ENCODE measurements at places on chromosomes 1 and 21.

DNA sequence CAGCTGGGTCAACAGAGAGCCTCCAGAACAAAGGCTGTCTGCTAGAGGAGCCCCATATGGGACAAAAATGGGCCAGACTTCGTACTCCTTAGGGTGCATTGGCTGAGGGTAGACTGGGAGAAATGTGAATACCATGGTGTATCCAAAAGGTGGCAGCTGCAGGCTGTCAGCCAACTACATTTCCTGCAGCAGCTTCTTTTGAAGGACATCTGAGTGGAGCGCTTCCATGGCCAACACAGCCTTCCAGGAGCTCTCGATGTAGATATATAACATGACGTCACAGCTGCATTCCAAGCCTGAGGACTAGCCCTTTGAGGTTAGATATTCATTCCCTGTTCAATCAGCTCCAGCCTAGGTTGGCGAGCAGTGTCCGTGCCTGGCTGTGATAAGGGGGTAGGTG, 107.7 kb downstream of the MAB21L3 start:
- DNase-seq, result no peak

DNA sequence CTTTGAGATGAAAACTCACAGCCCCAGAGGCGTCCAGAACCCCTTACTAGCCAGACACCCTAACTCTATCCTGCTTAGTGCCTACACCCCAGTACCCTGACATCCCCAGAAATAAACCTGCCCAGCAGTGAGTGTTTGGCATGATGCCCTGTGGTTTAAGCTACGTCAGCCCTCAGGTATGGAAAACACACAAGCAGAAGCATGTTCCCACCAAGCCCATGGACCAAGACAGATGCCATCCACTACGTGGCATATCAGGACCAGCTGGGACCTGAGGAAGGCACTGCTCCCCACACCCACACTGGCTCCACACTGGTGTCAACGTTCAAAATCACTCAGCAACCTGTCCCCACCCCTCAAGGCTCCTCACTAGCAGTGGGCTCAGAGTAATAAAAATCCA, 116.4 kb downstream of the SYT2 start:
- DNase-seq, result no peak

- DNase-seq, result no peak
Measured at GRCh38 chr1:163357378-163357777, 35.6 kb downstream of the NUF2 start.

- no peak for DNase-seq
Measured at GRCh38 chr1:213417846-213418245, 366.8 kb downstream of the RPS6KC1 start.

DNA sequence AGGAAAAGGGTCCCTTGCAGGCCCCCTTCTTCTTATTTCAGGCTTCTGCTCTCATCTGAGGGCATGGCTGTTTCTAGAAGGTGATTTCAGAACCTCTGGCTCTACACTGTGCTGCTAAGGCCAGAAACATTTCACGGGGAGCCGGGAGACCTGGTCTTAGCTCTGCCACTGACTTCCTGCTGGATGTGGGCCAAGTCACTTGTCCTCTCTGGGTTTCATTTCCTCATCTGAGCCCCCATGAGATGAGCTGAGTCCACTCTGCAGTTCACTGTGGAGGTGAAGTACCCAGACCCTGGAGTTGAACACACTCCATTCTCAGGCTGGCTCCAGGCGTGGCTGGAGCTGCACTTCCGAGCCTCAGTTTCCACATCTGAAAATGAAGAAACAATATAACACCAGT, 2.1 kb downstream of the PADI1 start:
- no peak for DNase-seq

DNA sequence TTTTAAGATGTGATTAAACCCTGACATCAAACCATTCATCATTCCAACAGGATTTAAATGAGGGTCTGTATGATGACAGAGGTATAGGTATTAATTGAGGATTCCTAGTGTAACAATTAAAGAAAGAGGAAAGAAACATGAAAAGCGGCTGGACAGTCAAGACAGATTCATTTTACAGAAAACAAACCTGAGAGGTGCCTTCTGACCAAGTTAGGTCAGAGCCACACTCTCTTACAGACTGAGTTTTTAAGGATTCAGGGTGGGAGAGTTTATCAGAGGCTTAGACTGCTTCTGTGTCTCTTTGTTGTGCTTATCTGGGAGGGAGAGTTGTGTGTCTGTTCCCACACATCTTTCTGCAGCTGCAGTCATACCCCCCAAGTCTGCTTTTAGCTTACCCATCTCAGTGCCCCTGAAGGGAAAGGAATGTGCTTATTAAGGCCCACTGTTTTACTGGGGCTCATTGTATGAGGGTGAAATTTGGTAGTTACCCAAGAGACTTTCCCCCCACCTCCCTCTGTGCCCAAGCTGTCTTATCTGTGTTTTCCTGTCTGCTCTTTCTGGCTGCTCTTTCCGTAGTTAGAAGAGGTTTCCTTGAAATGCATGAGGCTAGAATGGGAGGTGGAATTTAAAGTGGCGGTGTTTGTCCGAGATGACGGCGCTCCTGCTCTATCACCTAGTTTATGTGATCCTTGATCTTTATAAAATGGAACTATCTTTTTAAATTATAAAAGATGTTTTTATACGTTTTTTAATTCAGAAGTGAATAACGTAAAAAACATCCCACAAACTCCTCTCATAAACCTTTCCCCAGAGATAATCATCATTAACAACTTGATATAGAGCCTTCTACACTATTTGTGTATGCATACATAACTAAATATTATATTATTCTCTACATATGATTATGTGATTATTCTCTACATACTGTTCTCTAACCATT, 96.0 kb upstream of the TNFSF4 start:
- DNase-seq, result no peak

DNA sequence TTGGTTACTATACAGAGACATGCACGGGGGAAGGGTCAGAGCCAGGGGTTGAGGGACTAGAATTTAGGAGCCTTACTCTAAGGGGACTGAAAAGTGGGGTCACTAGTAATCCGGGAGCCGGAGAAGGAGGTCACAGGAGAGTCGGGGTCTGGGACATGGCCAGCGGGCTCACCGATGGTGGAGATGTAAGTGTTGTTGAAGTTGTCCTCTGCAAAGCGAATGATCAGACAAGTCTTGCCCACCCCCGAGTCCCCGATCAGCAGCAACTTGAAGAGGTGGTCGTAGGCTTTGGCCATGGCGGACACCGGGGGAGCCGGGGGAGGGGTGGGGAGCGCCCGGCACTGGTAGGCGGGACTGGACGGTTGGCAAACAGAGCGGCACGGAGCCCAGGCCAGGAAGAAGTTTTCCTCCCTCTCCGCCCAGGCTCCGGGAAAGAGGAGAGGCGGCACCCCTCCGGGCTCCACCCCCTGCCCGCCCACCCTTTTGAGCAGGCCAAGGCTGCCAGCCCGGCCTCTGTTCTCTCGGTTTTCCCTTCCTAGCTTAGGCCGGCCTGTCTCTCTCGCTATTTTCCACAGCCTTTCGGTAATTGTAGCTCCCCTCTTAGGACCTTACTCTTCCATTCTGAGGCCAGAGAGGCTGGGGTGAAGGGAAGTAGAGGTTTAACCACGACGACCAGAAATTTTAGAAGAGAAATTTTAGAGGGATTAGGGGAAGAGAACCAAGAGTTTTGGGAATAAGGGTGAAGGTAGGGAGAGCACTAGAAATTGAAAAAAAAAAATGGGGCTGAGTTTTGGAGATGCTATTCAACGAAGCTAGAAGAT, at the start of gene RAB13:
RAB13 (minus strand) TSS at position 399 of the 821 bp plus-strand sequence; CDS start at position 296, 103 bp downstream.
- DNase-seq, result peak; percentile 60

GRCh38 chr21:44260066-44260465, 1.6 kb downstream of the DNMT3L start:
- no peak for DNase-seq

- DNase-seq, result no peak
Measured at GRCh38 chr1:119981496-119981895, 85.2 kb upstream of the ADAM30 start.

DNA sequence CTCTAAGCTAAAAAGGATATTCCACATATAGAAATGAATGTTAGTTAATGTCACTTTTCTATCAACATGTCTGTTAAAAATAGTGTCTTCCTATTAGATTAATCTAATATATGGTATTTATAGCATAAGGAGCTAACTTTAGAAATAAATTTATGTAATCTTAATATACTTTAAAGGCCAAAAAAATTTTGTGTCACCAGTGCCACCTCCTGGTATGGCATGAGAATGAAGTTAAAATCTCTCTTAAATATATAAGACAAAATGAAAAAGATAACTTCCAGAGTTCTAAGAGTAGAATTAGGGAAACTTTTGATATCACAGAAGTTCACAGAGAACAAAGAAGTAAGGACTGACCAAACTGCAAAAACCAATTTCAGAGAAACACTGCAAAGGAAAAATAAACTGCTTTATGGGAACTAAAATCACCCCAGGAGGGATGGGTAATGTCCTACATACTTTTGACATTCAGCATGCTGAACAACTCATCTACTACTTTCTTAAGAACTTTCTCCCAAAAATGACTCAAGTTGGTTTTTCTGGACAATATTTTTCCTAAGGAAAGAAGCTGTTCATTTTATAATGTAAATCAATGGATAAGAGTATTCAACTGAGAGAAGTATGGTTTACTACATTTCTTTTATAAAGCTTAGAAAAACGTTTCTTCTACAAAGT, 82.8 kb downstream of the TRIM33 start:
- DNase-seq, result no peak

- no peak for DNase-seq
Measured at GRCh38 chr1:41341772-41342562, 19.3 kb upstream of the FOXO6 start.

DNA sequence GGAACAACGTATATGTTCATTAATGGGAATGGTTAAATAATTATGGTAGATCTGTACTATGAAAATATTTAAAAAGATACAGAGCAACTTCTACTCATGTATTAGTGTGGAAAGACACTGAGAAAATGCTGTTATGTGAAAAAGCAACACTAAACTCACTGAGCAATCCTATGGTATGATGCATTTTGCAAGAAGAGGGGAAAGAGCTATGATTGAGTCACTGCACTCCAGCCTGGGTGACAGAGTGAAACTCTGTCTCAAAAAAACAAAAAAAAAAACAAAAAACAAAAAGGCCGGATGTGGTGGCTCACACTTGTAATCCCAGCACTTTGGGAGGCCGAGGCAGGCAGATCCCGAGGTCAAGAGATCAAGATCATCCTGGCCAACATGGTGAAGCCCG, 44.4 kb downstream of the ATP5PO start:
- no peak for DNase-seq
